ENCODE measurements at places on chromosomes 6 and 20. TPM values are rescaled to one million over a fixed set of nuclear protein-coding genes. Genes with fewer than 3 reads are reported as not detected.

The OPRL1 gene
- 0.78 TPM for total RNA-seq

The KIAA1586 gene
- total RNA-seq: 16.5 TPM

The STXBP5 gene
- 28.9 TPM for total RNA-seq

The IRAK1BP1 gene
- total RNA-seq: 5.0 TPM

The HLA-DOB gene
- total RNA-seq: 0.62 TPM

The TBX18 gene
- total RNA-seq: 58.6 TPM

The PPP1R3D gene
- 8.0 TPM for total RNA-seq

The RHAG gene
- not detected for total RNA-seq

The GSTA2 gene
- total RNA-seq: not detected

The ULBP1 gene
- total RNA-seq: 0.13 TPM

The STK4 gene
- total RNA-seq: 40.1 TPM

The NEDD9 gene
- total RNA-seq: 252 TPM

The TSPO2 gene
- total RNA-seq: not detected

The ASIP gene
- total RNA-seq: not detected

The DPPA5 gene
- not detected for total RNA-seq

The KHDC1L gene
- total RNA-seq: 0.66 TPM

The MICB gene
- total RNA-seq: 4.7 TPM

The ECT2L gene
- 0.19 TPM for total RNA-seq

The DNPH1 gene
- total RNA-seq: 10.2 TPM

The SAMD3 gene
- total RNA-seq: 1.2 TPM

The MYL9 gene
- total RNA-seq: 3,222 TPM

The BPIFA1 gene
- not detected for total RNA-seq

The CDH22 gene
- total RNA-seq: not detected

The ZNF322 gene
- total RNA-seq: 30.3 TPM

The EYS gene
- not detected for total RNA-seq

The OR2H2 gene
- total RNA-seq: not detected

The KCNQ5 gene
- total RNA-seq: 4.4 TPM

The ALDH5A1 gene
- total RNA-seq: 5.1 TPM

The UST gene
- 21.5 TPM for total RNA-seq

The NRSN1 gene
- not detected for total RNA-seq

The MYBL2 gene
- 0.84 TPM for total RNA-seq

The TFAP2A gene
- 0.23 TPM for total RNA-seq

The NHLRC1 gene
- total RNA-seq: 0.94 TPM

The ANKEF1 gene
- 1.5 TPM for total RNA-seq

The INSM1 gene
- not detected for total RNA-seq

Data from aorta (tissue), 5 donors.